ENCODE measurements at places on chromosomes 2 and 18. TPM values are rescaled to one million over a fixed set of nuclear protein-coding genes. Genes with fewer than 3 reads are reported as not detected.

GRCh38 chr2:11314487-11314886 lies 29.9 kb downstream of the ROCK2 start:
- no peak overlapping the region for H3K27ac ChIP-seq
- no peaks in the 10 kb centered on the region for H3K36me3 ChIP-seq
- H3K27me3 ChIP-seq = no peaks in the 10 kb centered on the region

GPBAR1 gene
- 1.8 TPM for polyA plus RNA-seq

PMAIP1 gene
- polyA plus RNA-seq = 0.15 TPM

DNA sequence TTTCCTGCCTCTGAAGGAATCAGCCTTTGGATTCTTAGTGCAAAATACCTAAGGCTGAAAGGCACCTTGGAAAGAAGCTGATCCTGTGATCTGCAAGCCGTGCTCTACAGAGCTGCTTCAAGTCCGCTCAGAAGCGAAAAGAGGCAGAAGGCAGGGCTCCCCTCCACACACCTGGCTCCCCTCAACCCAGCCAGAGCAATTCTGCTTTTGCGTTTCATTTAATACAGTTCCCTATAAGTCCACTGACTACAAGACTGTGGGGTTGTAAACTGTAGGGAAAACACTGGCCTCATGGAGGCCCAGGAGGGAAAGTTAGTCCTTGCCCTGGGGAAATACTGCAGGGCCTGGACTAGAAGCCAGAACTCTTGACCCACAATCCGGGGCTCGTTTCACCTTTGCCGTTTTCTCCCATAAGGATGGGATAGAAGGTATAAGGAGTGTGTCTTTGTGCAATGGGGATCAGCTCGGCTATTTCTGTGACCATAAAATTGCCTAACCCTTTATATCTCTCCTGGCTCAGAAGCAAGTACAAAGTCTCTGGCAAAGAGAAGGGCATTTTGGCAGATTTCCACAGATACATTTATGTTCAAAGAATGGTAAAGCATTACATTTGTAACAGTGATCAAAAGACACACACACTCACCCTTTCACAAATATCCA lies 95.8 kb upstream of the TEX51 start:
- no peak overlapping the region for H3K27ac ChIP-seq
- no peak overlapping the region for H3K4me3 ChIP-seq
- H3K36me3 ChIP-seq = no peaks in the 10 kb centered on the region
- no peaks in the 10 kb centered on the region for H3K27me3 ChIP-seq
- H3K4me1 ChIP-seq = no peaks in the 10 kb centered on the region

CREG2 gene
- polyA plus RNA-seq = not detected
